Upper lobe of left lung (tissue), 6 donors: ENCODE measurements at places on chromosomes 13 and 19.
A peak's percentile ranks its signal among the peaks of the same experiment; 100 is the strongest.

GRCh38 chr13:67138970-67139369 is 91.2 kb downstream of the PCDH9 start:
- DNase-seq, result no peak

DNA sequence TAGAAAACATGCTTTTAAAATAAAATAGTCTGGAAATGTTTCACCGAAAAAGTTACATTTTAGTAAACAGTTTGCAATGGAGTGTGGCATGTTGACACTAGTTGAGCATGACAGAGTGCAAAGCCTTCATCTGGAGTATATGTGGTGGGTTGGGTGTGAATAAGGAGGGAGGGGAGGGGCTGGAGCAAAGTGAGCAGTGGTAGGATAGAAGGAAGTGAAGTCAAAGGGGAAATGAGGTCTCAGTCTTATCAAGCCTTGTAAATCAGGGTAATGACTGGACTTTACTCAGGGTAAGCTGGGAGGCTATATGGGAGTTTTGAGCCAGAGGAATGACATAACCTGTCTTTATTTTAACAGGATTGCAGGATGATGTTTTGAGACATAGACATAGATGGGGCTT is 222.8 kb downstream of the PCDH20 start:
- DNase-seq, result no peak

- DNase-seq, result peak; percentile 71
These were observed 9.5 kb downstream of the XAB2 start for GRCh38 chr19:7619671-7620441.

DNA sequence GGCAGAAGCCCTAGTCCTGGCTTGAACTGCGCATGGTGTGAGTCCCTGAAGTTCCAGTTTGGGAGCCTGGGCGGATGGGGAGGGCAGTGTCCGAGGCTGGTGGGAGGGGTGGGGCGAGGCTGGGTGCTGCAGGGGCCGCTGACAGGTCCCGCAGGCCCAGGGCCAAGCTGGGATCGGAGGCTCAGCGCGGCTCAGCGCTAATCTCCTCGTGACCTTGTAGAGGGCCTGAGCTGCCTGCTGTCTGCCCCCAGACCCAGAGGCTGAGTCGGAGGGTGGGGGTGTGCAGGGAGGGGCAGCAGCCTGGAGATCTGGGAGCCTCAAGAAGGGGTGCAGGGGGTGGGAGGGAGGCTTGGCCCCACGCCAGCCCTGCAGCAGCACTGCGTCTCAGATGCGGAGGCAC is 3.0 kb downstream of the ATP1A3 start:
- DNase-seq, result no peak

- DNase-seq, result no peak
These were observed 426.7 kb downstream of the TBC1D4 start for GRCh38 chr13:75055296-75055695.

DNA sequence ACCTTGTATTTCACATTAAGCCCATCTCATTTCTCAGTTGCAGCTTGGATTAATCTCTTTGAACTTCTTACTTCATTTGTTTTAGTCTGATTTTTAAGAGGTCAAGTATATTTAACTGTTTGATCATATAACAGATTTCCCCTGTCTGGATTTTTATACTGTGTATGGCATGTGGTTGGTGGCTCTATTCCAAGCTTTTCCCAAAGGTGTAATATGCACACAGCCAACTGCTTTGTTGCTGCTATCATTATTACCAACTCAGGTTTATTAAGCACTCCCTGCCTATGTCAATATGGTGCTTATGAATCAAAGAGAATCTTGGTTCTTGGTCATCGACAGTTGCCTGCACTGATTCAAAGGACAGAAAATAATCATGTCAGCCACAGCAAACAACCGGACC is 92.6 kb downstream of the RAP2A start:
- DNase-seq, result no peak

DNA sequence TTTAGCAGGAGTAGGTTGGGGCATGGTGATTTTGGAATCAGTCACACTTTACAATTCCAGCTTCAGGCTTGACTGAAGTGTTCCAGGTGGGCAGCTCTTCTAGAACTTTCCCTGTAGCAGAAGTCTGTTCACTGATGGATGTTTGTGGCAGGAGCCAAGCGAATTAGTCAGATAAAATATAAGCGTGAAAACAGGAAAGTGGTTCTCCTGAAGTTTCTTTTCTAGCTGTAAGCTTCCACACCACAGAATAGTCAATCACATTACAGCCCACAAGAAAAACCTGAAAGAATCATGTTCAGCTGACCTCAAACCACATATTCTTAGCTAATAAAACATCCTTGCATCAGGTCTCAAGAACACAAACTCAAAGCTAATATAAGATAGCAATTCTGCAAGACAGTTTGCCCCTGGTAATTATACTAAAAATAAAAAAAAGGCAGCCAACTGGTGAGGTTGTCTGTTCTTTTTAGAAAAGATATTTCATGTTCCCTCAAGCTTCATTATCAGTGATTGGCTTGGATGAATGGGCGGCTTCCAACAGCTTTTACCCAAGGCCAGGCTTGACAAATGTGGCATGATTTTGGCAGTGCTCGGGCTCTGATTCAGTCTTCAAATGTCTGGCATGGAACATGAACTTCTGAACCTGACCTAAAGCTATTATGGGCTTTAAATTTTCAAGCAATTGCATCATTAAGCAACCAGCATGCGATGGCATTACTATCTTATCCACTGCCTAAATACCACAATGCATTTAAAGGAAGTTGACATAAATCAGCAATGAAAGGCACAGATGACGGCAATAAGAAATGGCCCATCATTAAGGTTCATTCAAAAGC is 136.8 kb downstream of the DCLK1 start:
- DNase-seq, result no peak

- DNase-seq, result no peak
These were observed 12.9 kb downstream of the ZSWIM9 start for GRCh38 chr19:48183356-48183755.

GRCh38 chr19:28949535-28949934 is 263.4 kb downstream of the UQCRFS1 start:
- no peak for DNase-seq

- peak; percentile 82 for DNase-seq
These were observed 591 bp downstream of the ZNF823 start for GRCh38 chr19:11737964-11738745.

GRCh38 chr19:11198769-11199424 is 1.6 kb upstream of the KANK2 start:
- no peak for DNase-seq

GRCh38 chr13:98921786-98922185 is 56.1 kb downstream of the DOCK9 start:
- no peak for DNase-seq
